ENCODE measurements at places on chromosomes 7 and 10.

- DNase-seq, result no peak
Measured at GRCh38 chr7:29139191-29139590, 7.1 kb downstream of the CPVL start.

DNA sequence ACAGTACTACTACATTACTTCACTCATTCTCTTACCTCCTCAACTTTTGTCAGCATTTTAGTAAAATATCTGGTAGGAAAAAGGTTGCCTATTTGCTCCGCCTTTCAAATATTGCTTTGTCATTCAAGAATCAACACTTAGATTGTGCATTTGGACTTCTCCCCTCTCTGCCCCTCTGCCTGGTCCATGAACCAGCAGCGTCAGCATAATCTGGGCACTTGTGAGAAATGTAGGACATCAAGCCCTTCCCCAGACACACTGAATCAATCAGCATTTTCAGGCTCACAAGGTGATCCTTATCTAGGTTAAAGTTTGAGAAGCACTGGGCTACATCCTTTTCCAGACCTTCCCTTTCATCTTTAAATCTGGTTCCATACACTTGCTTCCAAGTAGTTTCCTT lies 16.3 kb downstream of the SLC13A1 start:
- no peak for DNase-seq

DNA sequence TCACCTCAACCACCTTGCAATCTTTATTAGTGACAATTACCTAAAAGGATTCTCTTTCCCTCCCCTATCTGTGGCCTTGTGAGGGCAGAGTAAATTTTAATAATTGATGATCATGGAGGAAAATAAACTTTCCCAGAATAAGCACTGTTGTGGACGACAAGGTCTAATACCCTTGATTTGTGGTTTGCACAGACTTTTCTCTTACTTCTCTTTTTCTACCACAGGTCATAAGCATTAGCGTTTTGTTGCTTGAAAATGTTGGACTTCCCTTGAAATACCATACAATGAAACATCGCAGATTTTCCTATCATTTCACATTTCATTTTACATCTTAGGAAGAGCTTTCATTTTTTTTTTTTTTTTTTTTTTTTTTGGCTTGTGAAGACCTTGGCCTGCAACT lies 188.1 kb upstream of the TMEM72 start:
- no peak for DNase-seq

DNA sequence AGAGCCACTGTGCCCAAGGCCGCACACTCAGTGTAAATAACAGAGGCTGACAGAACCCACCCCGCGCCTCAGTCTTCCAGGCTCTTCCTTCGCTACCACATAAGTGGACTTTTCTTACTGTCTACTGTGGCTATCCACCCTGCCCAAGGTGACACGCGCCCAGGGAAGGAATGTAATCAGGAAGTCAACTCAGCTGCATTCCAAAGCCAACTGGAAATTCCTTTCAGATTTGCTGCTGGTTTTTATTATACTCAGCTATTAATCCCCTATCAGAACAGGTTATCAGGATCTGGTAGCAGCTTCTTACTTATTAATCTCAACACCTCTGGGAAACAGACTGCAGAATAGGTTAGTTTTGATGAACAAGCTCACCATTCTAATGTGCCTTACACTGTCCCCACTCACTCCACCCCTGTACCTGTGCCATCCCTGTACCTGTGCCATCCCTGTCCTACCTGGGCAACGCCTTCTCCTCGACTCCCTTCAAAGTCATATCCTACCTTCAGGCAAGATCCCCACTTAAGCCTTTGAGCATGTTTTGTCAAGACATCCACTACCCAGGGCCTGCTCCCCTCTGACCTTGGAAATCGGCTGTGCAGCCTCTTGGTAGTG lies 90.7 kb downstream of the NHLRC2 start:
- DNase-seq, result peak; percentile 83

DNA sequence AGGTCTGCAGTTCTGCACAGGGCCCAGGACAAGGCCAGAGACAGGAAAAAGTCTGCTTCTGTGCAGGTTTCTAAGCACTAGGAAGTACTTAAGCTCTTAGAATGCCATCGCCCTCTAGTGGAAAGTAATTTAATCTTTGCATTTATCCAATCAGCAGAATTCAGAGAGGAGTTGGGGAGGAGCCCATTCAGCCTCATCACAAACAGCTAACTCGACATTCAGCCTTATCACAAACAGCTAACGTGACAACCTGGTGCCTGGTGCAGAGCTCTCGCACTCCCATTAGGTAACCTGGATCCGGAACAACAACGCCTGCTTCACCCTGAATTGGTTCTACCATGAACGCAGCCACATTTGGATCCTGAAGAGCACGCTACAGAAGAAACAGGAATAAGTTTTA lies 15.2 kb downstream of the OAT start:
- peak; percentile 92 for DNase-seq

- no peak for DNase-seq
Measured at GRCh38 chr10:98238391-98238790, 29.6 kb downstream of the LOXL4 start.

DNA sequence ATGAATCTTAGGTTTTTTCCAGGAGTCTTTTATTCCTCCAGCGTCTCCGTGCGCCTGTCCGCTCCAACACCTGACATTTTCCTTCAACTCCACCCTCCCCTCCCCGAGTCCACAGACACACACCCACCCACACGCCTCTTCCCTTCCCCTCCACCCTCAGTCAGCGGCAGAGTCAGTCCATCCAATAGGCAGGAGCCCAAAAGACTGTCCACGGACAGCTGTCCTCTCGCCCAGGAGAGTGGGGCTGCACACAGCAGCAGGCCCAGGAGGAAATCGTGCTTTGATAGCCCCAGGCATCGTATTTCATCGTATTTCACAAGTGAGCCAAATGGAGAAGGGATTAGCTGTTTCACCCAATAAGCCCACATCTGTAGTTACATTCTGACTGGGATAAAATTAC lies 285.1 kb downstream of the ZEB1 start:
- DNase-seq, result no peak

DNA sequence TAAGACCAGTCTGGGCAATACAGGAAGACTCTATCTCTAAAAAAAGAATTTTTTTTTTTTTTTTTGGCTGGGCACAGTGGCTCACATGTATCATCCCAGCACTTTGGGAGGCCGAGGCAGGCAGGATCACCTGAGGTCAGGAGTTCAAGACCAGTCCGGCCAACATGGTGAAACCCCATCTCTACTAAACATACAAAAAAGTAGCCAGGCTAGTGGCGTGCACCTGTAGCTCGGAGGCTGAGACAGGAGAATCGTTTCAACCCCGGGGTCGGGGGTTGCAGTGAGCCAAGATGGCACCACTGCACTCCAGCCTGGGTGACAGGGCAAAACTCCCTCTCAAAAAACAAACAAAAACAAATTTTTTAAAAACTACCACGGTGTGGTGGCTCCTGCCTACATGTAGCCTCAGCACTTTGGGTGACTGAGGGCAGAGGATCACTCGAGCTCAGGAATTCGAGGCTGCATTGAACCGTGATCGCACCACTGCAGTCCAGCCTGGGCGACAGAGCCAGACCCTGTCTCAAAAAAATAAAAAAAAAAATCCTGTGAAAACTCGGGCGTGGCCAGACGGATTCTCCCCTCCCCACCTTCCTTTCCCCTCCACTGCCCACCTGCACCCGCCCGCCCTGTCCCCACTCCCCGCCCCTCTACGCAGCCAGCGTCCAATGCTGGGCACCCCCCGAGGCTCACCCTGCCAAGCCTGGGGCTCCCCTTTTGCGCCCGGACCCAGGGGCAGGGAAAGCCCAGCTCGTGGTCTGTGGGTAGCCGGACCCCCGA lies 745 bp upstream of the ORAI2 start:
- DNase-seq, result peak; percentile 51

DNA sequence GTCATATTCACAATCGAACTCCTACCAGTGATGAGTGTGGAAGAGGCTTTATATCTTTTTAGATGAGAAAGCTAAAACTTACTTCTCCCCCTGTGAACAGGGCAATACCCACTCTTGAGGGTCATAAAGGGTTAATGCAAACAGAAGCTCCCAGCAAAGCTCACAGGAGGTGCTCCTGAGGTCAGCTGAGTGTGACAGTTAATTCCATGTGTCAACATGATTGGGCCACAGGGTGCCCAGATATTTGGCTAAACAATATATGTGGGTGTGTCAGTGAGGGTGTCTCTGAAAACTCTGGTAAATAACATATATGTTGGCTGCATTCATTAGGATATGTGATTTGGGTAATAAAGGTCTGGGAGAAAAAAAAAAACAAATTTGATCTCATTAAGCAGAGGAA lies 86.0 kb downstream of the HIP1 start:
- DNase-seq, result no peak

DNA sequence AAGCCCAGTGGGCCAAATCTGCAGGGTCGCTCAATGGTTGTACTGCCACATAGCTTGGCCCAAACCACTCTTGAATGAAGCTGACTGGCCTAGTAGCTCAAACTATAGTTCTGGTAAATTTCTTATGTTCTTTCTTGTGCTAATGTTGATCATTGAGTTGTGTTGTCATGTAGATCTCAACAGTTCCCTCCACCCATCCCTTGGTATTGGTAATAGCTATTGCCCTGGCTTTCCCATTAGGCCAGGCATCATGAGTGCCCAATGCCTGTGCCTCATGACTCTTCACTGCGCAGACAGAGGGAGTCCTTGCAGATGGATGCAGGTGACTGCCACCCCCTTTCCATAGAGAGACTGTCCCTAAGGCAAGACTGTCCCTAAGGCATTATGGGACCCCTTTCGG lies 988.4 kb downstream of the KCNMA1 start:
- no peak for DNase-seq

Measured in ACHN (cell line).